ENCODE measurements at places on chromosomes 16 and 17.

GRCh38 chr17:57365420-57365819 lies 109.1 kb downstream of the MSI2 start:
- no peak for DNase-seq

DNA sequence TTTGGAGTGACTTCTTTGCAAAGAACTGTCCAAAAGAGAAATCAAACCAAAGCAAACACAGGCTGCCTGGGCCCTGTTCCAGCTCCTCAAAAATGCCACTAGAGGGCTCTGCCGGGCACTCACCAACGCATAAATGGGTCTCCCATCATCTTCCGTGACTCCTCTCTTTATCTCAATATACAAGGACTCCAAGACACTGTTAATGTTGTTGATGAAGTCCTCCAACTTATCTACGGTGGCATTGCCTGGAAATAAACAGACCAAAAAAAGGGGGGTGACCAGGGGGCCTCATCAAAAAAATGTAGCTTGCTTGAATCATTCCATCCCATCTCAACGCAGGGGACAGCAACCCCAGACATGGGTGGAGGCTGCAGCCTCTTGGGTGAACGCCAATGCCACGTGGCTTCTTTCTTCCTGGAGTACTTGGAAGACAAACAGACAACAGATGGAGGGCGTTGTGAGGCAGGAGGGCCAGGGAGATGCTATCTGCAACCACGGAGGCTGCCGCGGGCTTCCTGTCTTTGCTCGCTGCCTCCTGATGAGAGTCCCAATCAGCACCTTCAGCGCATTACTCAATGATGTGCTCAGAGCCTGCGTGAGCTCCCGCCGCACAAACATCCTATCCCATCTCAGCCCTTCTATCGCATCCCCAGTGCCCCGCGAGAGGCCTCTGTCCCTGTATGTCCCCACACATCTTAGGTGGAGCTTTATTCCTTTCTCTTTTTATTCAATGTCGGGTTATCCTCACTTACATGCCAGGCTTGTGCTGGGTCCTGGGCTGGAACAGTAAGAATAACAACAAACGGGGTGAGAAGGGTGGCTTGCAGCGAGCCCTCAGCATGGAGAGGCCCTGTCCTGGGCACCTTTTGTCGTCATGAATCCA lies 32.0 kb downstream of the KDM8 start:
- DNase-seq: peak; percentile 46

DNA sequence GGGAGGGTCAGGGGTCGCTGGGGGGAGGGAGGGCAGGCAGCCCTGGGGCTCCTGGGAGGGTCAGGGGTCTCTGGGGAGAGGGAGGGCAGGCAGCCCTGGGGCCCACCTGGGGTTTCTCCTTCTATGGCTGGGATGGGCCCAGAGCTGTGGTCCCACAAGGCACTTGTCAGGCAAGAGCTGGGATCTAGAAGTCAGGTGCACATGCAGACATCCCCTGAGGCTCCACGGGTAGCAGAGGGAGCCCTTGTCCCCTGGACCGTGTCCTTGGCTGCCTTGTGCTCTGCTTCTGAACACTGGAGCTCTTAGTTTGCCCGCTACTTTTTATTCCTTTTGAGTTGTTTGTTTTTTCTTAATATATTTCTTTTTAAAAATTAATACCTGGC lies 1.8 kb downstream of the TUBB3 start:
- no peak for DNase-seq

GRCh38 chr17:40340880-40341807 lies 23.4 kb downstream of the GJD3 start:
- peak; percentile 90 for DNase-seq

- no peak for DNase-seq
Observed at GRCh38 chr17:18910881-18911280, 41.1 kb upstream of the SLC5A10 start.

DNA sequence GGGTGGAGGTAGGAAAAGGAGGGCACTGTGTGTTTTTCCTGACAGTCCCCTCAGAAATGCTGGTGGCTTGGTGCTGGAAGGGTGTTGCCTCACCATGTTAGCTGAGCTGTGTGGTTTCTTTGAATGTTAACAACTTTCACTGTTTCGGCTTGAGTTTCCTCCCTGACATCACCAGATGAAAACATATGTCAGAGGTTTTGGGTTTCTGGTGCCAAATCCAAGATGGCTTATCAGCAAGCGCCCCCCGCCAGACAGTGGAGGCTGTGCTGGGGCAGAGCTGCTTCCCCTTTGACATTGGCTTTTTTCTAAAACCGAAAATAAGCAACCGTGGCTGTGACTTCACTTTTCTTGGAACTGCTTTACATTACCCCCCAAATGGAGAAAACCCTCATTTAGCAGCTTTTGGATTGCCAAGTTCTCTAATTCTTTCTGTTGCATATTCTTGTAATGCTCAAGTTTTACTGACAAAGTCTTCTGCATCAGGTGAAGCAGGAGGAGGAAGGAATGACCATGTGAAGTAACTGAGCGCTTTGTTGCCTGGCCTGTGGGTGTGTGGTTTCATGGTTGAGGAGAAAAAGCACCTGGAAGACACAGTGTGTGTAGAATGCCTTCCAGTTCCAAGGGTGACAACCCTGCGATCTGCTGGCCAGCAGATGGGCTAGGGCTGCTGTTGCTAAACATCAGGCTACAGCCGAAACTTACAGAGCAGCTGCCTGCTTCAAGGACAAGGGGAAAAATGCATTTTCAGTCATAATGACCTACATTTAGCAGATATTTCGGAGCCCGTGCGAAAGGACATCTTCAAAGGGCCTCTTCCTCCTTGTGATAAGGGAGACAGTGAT lies 9.7 kb downstream of the RMI2 start:
- no peak for DNase-seq

GRCh38 chr17:30300818-30301217 lies 9.1 kb upstream of the BLMH start:
- no peak for DNase-seq

- DNase-seq: no peak
Observed at GRCh38 chr17:70158591-70158990, 10.7 kb upstream of the KCNJ2 start.

DNA sequence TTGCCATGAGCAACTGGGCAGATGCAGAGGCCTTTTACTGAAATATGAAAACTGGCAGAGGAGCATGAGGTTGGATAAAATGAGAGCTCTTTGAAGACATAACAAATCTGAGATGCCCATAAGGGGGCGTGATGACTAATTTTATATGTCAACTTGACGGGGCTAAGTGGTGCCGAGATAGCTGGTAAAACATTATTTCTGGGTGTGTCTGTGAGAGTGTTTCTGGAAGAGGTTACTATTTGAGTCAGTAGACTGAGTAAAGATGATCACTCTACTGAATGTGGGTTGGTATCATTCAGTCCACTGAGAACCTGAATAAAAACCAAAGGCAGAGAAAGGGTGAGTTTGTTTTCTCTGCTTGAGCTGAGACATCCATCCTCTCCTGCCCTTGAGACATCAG lies 454.2 kb downstream of the NPIPA7 start:
- DNase-seq: no peak

- no peak for DNase-seq
Observed at GRCh38 chr17:31789707-31790505, 69.1 kb downstream of the COPRS start.

DNA sequence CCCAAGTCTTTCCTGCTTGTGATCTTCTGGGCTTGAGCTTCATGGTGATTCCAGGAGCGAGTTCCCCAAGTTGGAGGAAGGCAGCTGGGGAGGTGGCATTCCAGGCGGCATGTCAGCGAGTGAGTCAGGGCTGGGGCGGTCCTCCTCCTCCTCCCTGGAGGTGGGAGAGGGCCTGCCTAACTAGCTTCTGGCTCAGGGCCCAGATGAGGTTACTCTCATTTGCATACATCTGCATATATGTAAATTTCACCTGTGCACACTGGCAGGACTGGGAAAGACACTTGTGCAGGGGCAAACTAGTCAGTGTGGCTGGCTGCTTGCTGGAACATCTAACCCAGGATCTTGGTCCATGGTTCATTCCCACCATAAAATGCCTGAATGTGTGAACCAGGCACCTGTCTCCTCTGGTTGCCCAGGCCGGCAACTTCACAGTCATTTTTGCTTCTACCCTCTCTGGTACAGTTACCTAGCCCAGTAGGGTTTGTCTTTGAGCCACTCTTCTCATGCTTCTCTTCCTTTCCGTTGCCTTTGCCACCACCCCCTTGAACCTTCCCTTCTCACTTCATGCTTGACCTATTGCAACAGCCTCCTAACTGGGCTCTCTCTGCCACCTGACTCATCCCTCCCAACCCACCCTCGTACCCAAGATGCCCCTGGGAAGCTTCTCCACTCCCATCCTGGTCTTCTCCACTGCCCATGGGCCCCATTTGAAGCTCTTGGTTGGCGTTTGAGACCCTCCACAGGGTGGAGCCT lies 9.6 kb upstream of the DLX4 start:
- peak; percentile 51 for DNase-seq

GRCh38 chr17:17325228-17325627 lies 22.1 kb downstream of the NT5M start:
- no peak for DNase-seq

DNA sequence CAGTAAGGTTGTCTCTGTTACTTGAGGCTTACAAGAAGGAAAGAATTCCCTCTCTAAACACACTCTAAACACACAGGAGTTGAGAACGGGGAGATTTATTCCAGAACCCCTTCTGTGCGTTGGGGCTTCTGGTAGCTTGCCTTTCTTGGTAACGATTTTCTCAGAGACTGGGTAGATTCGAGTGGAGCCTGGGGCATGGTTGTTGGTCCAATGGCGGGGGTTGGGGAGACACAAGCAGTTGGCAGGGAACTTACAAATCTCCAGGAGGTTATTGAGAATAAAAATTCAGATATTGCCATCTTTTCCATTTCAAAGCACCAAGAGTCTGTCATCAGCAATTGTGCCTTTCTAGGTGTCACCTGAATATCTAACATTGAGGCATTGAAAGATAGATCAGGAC lies 251.7 kb downstream of the CDH13 start:
- no peak for DNase-seq

- DNase-seq: no peak
Observed at GRCh38 chr17:65523853-65524664, 37.4 kb downstream of the AXIN2 start.

DNA sequence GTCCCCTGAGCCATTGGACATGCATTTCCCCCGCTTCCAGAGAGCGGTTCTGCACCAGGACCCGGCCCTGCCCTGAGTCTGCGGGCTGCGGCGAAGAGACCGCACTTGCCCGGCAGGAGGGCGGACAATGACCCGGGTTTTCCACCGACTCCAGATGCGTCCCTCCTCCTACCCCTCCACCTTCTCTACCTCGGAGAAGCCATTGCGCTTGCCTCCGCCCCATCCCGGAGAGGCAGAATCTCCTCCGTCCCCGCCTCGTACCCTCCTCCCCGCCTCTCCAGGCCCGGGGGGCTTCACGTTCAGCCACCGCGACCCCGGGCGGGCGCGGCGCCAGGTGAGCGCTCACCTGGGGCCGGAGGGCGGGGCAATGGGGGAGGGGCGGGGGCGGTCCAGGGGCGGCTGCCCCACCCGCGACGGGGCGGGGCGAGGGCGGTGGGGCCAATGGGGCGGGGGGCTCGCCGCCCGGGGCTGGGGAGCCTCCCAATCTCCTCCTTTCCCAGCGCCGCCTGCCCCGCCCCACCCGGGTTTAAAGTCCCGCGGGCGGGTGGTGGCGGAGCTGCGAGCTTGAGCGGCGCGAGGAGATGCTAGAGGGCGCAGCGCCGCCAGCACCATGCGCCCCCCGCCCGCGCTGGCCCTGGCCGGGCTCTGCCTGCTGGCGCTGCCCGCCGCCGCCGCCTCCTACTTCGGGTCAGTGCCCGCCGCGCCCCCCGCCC lies at the start of gene WNT9B:
Gene WNT9B (plus strand): TSS at position 555 of the 713 bp plus-strand sequence. CDS start 56 bp downstream, at position 611.
- DNase-seq: peak; percentile 80

GRCh38 chr16:27771201-27771910 lies 221.4 kb downstream of the KATNIP start:
- DNase-seq: no peak

DNA sequence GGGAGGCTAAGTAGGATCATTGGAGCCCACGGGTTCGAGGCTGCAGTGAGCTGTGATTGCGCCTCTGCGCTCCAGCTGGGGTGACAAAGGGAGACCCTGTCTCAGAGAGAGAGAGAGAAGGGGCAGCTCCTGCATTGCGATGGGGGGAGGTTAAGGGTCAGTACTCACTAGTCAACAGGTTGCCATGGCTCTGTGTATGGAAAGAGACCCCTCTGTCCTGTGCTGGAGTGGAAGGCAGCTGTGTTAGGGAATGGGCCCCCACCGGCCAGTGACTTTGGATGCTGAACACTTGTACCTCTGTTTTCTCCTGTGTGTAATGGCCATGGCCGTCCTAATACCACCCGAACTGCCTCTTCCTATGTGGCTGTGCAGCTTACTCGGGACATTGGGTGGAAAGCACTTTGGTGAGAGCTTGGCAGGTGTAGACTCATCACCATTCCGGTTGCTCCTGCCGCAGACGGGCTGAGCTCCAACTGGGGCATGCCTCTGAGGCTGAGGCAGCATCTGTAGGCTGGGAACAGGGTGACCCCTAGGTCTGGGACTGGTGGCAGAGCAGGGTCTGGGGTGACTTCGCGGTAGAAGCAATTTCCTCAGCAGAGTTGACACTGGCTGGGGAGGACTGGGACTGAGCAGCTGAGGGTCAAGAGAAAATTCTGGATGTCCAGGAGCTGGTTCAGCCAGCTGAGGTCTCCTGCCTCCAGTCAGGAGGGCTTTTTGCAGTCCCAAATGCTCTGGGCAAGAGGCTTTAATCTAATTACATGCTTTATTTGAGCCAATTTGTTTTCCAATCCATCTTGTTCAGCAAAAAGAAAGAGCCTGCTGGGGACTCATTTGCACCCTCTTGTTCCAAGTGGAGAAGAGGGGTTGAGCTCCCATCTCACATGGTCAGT lies 184.5 kb downstream of the NTN1 start:
- DNase-seq: no peak

DNA sequence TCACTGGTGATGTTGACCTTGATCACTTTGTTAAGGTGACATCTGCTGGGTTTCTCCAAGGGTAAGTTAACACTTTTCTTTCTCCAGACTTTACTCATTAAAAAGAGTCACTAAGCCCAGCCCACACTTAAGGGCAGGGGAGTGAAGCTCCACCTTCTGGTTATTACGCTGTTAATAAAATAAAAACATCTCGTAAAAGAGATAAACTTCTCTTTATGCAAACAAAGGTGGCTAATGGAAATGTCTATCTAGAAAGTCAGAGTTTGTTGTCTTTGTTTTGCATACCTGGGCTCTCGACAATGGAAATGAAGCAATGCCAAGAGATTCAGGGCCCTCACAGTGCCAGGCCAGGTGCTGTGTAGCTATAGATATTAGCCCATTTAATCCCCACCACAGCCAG lies 134.4 kb downstream of the ZFHX3 start:
- no peak for DNase-seq

- DNase-seq: no peak
Observed at GRCh38 chr17:81400996-81401722, 5.9 kb downstream of the BAHCC1 start.

GRCh38 chr17:51203838-51204237 lies 37.6 kb downstream of the NME2 start:
- DNase-seq: no peak

Data from WTC11 (cell line).